ENCODE measurements at places on chromosomes 5 and 9.
A peak's percentile ranks its signal among the peaks of the same experiment; 100 is the strongest.

- no peak for DNase-seq
Observed at GRCh38 chr5:98296426-98296825, 477.0 kb upstream of the RGMB start.

- no peak for DNase-seq
Observed at GRCh38 chr5:636951-637350, 24.8 kb downstream of the CEP72 start.

GRCh38 chr5:74851684-74852353 is 14.4 kb downstream of the FAM169A start:
- DNase-seq, result no peak

DNA sequence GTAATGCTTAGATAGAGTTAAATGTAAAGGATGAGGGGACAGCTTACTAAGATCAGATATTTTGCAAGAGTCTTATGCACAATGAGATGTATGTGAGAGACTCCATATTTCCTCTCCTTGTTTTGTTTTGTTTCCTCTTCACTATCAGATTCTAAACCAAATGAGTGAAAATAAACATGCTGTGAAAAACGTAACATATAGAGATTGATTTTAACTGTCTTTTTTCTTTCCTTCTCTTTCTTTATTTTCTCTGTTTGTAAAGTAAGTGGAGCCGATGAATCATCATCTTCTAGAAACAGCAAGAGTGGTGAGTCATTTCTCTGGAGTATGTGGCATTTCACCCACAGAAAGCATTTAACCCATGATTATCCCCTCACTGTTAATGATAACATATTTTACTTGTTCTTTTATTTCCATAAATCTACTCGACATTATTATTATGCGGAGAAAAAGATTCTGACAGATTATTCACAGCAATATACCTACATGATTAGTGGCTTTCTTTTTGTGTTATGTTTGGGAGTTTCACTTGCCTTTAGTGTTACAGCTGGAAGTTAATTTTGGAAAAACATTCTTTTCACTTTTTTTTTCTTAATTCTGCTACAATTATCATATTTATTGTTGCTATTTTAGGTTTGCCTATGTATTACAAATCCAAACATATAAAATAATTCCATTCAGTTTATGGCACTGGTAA is 2.1 kb upstream of the ANXA1 start:
- DNase-seq, result no peak

DNA sequence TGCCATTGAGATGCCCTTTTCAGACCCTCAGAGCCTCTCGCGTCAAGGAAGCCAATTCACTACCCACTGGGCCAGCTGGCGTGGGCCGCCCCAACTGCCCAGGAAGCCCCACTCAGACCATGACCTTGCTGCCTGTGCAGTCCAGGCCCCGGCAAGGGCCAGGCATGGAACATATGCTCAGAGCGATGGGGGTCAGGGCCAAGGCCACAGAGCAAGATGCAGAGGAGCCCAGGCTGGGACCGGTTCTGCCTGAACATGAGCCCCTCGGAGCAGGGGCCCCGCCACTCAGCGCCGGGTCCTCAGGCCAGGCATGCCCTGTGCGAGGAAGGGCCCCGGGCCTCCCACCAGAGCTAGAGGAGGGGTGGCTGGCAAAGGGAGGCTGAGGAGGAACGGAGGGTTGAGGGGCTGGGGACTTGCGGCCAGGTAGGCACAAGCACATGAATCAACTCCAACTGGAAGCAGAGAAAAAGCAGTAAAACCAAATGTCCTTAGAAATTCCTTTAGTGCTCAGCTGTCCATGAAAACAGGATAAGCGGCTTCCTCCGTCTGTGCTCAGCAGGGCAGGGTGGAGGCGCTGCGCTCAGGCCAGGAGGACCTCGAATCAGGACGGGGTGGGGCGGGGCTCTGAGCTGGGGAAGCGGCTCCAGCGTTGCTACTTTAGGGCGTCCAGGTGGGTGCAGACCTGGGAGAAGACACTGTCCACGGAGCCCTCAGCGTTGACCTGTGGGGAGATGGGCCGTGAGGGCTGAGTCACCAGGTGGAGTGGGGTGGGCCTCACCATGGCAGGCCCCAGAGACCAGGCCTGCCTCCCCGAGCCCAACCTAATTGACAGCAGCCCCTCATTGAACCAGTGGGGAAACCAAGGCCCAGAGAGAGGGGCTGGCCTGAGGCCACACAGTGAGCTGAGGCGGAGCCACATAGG is 9.9 kb downstream of the AK1 start:
- DNase-seq, result peak; percentile 77

DNA sequence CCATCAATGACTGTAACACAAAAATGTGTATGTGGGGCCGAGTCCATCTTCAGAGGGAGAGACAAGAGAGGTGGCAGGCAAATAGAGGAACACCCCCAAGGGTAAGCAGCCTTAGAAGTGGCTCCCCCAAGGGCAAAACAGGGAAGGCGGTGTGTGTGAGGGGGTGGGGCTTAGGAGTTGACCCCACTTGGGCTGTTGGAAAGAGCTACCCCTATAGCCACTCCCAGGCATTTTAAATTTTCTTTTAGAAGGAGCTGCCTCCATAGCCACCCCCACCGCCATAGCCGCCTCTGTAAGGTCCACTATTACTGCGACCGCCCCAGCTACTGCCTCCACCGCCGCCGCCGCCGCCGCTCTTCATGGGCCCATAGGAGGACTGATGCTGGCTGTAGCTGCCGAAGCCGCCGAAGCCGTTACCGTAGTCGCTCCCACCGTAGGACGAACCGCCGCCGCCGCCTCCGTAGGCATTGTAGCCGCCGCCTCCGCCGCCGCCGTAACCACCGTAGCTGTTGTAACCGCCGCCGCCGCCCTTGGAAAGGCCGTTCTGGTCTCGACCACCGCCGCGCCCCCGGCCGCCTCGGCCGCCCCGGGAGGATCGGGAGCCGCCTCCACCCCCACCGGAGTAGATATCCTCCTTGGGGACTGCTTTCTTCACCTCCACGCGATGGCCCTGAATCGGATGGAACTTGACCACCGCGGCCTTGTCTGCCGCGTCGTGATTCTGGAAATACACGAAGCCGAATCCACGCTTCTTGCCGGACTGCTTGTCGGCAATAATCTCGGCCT is 1.1 kb downstream of the HNRNPA0 start:
- DNase-seq, result peak; percentile 53

DNA sequence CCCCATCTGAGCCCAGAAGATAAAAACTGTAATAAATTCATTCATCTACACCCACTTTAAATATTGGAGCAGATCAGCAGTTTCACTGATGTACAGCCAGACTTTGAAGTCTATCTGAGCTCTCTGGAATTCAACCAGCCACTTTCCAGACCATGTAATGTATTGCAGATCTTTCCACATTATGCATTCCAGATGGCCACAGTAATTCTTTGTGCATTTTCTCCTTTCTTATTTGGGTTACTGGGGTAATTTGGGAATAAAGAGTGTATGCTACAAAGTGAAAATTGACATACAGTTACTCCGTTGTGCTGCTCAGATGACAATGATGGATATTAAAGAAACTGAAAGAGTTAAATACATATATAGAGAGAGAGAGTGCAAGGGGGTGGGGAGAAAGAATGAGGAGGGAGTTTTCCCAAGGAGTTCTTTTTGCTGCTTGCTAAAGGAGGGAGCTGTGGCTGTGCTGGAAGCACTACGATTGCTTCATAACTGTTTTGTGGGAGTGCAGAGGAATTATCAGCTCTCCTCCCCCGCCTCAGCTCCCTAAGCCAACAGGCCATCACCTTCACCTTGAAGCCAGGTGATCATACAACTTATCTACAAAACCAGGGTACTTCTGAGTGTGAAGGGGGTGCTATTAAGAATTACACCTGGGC is 152.8 kb downstream of the GAS1 start:
- no peak for DNase-seq

DNA sequence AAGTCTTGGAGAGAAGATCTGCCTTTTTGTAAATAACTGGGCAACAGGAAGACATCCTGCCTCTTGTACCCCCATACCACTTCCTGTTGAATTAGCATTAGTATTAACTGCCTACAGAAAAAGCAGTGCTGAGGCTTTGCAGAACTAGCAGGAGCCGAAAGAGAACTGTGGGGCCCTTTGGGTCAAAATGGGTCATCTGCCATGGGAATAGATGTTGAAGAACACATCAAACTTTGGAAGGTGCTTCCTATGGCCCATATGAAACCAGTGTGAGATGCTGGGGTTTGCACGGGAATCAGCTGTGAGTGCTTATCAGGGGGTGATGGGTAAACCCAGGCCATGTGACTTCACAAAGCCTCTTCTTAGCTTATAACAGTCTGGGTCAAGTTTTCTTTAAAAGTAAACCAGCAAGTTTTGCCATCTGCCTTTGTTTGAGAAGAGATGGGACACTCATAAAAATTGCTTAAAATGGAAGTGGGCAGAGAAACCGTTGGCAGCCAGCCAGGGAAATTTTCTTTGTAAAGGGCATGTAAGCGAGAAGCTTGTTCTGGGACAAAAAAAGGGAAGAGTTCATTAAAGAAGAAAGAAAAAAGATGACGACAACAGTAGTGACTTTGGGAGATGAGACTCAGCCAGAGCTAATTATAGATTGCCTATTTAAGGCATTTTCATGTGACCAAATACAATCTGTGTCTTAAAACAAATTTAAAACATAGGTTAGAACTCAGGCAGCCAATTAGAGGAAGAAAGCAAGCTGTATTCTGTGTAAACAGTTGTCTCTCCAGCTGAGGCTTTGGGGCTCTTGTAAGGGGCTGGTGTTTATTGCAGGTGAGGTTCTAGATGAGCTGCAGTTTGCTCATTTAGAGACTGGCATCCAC is 4.4 kb downstream of the SLC25A25 start:
- DNase-seq, result peak; percentile 84

DNA sequence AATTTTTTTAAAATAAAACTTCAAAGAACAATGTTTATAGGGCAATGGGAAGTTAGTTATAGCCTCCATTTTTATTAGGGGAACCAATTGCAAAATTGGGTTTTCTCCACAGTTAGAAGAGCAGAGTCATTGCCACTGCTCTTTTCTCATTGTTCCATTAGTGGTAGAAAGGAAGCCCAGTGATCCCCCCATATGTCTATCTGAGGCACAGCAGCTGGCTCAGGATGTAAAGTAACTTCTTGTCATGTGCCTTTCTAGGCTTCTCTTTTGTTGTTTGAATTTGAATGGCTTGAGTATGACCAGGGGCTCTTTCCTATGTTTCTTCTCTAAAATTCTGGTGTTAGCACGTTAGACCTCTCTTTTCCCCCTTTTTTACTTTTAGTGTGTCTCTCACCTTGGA is 61.2 kb downstream of the UBAP1 start:
- no peak for DNase-seq

DNA sequence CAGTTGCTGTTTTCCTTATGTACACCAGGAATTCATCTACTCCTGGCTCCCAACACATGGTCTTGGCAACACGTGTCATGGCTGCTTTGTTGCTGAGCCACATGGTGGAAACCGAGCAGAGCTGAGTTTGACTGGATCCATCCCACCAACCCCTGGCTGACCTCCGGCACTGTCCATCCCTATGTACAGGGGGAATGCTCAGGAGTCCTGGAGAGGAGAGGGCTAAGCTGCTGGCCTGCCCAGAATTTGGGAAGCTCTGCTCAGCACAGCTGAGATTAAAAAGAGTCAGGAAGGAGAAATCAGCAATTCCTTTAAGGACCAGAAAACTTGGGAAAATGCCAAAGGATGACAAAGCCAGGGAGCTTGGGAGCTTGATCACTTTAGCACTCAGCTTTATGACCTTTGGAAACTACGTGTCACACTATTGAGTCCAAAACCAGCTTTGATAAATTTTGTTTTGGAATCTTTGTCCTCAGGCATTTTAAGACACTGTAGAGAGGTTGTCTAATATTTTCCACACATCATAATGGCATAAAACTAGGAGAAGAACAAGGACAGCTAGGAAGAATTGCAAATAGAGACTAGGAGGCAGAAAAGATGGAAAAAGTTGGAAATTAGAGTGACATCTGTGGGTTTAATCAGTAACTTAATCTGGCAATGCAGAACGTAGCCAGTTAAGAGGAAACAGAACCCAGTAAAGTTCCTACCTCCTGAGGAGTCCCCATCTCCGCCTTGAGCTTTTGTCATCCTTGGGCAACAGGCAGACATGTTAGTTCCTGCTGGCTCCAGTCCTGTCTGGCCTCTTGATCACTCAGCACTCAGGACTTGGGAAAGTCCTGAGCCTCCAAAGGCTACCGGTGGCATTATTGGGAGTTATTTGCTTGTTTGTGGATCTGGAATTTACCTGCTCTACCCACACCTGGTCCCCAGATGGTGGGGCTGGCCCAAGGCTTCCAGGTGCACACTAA is 62.5 kb upstream of the PLPP1 start:
- DNase-seq, result peak; percentile 55

DNA sequence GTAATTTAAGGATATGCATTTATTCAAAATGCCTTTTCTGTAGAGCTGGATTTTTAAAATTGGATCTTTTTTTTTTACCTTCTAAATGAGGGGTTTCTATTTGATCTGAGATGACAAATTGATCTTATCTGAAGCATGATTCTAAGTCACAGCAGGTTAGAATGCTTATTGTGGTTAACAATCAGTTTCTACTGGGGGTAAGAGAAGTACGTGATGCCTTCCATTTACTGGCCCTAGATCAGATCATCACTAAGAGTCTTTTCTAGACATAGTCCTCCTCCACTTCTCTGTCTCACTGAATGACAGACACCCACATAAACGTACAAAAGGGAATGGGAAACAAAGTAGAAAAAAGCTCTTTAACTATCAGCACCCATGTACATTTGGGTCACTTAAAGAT is 231.9 kb downstream of the DMAC1 start:
- no peak for DNase-seq

DNA sequence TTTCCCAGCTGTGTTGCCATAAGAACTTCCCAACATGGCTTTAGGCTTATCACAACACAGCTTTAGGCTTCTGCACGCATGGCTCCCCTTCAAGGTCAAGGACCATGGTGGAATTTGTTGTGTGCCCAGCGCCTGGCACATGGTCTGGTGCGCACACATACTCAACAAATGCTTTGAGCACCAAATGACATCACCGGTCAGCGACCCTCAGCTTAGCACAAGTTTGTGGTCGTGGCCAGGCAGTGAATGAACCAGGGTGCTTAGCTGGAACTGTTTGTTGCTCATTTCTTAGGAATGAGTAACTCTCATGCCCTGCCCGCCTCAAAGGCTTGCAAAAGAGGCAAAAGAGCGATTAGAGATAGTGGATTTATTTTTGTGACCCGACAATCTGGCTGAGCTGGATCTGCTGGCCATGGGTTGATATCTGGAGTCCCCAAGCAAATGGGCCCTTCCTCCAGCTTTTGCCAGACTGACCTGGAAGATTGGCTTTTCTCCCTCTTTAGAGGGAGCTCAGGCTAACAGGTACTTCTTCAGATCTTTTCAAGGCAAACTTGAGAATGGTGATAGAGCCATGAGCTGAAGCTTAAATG is 58.9 kb downstream of the DAP start:
- DNase-seq, result peak; percentile 47

DNA sequence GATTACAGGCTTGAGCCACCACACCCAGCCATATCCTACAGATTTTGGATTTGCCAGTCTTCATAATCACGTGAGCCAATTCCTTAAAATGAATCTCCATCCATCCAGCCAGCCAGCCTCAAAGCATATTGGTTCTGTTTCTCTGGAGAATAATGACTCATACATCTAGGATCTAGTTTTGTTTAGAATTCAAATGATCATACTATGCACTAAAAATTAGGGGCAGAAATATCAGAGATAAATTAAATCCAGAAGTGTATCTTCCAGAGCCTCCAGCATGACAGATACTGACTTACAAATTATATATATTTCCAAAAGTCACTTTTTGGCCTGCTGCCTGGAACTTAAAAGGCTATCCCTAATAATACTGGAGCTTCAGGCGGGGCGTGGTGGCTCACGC is 119.1 kb upstream of the NR5A1 start:
- DNase-seq, result no peak

Measured in left cardiac atrium (tissue), 4 donors.